ENCODE measurements at places on chromosomes 6 and 20. TPM values are rescaled to one million over a fixed set of nuclear protein-coding genes. Genes with fewer than 3 reads are reported as not detected.

SOX18 gene
- total RNA-seq: 36.8 TPM

SIRPD gene
- total RNA-seq: not detected

BAG2 gene
- 14.8 TPM for total RNA-seq

LST1 gene
- total RNA-seq: 6.9 TPM

PSMA7 gene
- total RNA-seq: 240 TPM
